ENCODE measurements at places on chromosomes 2 and 18.
A peak's percentile ranks its signal among the peaks of the same experiment; 100 is the strongest.

GRCh38 chr18:75727456-75727855, 300.0 kb upstream of the SMIM21 start:
- DNase-seq, result no peak

DNA sequence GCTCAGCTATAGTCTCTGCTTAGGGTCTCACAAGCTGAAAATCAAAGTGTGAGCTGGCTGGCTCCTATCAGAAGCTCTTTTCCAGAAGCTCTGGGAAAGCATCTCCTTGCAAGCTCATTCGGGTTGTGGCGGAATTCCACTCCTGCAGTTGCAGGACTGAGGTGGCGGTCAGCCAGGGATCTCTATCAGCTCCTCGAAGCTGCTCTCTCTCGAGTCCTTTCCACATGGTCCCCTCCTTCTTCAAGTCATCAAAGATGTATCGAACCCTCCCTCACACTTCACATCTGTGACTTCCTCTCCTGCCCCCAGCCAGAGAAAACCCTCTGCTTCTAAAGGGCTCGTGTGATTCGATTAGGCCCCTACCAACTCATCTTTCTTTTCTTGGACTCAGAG, 141.7 kb downstream of the ZFP36L2 start:
- no peak for DNase-seq

- no peak for DNase-seq
Measured at GRCh38 chr2:171485116-171485515, 37.2 kb upstream of the CYBRD1 start.

DNA sequence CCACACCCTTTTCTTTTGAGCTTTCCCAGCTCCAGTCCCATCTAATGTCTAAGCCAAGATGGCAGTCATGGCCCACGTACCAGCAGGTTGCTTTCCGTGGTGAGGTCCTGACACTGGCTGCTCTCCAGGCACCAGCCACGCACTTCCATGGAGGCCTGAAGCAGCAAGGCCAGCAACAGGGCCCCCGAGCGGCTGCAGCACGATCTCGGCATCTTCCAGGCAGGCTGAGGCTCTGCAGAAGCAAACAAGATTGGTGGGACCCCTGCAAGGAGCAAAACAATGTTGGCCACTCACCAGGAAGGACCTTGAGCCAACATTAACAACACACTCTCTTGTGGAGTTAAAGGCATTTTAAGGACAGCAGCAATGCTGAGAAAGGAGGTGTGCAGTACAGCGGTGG, 3.8 kb downstream of the POMC start:
- DNase-seq, result no peak

DNA sequence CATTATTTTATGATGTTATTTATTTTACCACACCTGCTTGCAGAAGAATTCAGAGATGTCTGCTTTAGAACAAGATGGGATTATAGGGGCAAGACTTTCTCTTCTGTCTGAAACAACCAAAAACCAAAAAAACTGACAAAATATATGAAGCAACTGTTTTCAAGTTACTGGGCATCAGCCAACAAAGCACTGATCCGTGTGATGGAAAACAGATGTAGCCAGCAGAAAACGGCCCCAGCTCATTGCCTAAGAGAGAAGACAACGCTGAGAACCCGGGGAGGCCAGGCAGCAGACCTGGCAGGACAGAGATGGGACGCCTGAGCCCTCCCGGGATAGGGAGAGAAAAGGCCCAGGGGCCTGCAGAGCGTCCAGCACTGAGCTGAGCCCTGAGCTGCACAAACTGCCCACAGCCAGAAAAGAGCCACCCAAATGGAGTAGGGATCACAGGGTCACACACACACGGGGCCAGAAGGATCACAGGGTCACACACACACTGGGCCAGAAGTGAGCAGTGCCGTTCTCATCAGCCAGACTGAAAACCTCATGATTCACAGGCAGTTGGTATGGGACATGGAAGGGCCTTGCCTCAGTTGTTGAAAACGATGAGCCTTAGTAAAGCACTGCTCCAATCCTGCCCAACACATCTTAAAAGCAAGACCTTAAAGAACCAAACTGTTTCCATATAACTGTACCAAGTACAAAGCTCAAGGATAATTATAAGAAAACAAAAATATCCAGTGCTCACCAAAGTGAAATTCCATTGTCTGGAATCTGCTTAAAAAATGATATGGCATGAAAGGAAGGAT, 12.1 kb downstream of the PXDN start:
- DNase-seq, result no peak

- no peak for DNase-seq
Measured at GRCh38 chr18:25229081-25229480, 122.9 kb downstream of the ZNF521 start.

DNA sequence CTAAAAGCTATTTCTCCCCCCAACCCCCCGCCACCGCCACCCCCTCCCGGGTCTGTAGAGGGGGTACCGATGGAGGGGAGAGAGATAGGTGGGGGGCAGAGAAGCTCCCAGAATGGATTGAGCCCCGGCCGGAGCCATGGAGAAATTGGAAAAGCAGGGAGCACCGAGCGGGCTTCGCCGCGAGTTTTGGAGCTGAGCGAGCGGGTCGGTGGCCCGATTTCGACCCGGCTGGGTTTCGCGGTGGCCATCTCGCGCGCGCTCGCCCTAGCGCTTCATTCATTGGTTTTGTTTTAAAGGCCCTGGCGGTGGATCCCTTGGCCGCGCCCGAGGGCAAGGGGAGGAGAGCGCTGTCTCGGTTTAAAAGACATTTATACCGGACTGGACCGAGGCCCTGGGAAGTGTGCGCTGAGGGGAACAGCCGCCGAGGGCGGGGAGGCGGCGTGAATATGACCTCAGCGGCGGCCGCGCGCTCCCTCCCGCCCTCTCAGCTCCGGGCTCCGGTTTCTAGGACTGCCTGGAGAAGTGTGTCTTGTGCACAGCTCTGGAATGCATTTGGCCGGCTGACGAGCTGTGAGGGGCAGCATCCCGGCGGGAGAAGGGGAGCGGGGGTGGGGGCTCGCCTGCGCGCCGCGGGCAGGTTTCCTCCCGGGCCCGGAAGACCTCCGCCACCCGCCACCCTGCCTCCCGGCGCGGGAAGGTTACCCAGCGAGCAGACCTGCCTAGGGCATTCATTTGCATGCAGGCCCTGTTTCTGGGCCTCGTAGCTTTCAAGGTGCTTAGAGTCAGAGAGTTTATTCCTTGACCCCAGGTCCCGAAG, 1.7 kb upstream of the SMAD7 start:
- peak; percentile 61 for DNase-seq

Measured in HuH-7.5 (cell line).